Astrocyte of the spinal cord (primary cell): ENCODE measurements at places on chromosomes 16 and 17.

DNA sequence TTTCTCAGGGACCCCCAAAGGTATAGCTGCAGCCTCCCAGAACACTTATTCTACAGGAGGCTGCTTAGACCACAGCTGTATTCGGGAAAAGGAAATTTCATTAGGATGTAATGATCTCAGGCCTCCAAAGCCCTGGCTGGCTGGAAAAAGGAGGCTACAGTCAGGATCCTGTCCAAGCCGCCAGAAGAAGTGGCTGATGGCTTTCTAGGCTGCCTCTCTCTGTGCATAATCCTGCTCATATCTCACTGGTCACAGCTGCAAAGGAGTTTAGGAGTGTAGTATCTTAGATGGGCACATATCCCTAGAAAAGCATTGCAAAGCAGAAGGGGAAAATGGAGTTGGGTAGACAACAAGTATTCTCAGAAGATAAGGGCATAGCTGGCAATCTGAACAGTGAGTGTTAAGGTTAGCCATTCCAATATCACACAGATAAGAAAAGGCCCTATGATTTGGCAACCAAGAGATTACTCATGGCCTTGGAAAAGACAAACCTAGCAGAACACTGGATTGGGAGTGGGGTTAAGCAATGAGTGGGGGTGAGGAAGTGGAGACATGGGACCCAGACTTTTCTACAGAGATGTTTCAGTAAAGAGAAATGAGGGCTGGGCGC is 26.0 kb upstream of the PRKCA start:
- DNase-seq = peak; percentile 23

GRCh38 chr17:39064819-39065218 is 86.6 kb downstream of the PLXDC1 start:
- DNase-seq = no peak

- no peak for DNase-seq
Observed at GRCh38 chr17:76685846-76686245, 24.9 kb downstream of the MXRA7 start.

- no peak for DNase-seq
Observed at GRCh38 chr17:13885550-13885949, 183.8 kb upstream of the COX10 start.

GRCh38 chr17:80491478-80492342 is 15.3 kb upstream of the NPTX1 start:
- no peak for DNase-seq

GRCh38 chr17:27473190-27473747 is 17.0 kb downstream of the KSR1 start:
- no peak for DNase-seq

- DNase-seq = peak; percentile 95
Observed at GRCh38 chr17:17151962-17152361, 54.2 kb downstream of the PLD6 start.

DNA sequence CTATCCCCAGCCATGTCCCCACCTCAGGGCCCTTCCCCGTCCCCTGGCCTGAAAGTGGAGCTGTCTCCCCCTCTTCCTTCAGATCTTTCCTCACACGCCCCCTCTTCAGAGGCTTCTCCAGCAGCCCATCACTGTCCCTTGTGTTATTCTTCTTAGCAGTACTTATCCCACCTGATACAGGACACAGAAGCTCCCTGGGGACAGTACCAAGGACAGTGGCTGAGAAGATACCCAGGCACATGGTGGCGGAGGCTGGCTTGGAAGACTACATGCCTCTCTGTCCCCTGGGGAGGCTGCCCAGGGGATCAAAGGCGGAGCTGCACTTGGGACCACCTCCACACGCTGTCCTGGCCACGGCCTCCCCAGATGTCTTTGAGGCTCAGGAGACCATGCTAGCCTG is 23.9 kb downstream of the HSD11B2 start:
- no peak for DNase-seq
